ENCODE measurements at places on chromosomes 16 and 17.
A peak's percentile ranks its signal among the peaks of the same experiment; 100 is the strongest.

- no peak for DNase-seq
These were observed 300.6 kb downstream of the SOX9 start for GRCh38 chr17:72421128-72422092.

DNA sequence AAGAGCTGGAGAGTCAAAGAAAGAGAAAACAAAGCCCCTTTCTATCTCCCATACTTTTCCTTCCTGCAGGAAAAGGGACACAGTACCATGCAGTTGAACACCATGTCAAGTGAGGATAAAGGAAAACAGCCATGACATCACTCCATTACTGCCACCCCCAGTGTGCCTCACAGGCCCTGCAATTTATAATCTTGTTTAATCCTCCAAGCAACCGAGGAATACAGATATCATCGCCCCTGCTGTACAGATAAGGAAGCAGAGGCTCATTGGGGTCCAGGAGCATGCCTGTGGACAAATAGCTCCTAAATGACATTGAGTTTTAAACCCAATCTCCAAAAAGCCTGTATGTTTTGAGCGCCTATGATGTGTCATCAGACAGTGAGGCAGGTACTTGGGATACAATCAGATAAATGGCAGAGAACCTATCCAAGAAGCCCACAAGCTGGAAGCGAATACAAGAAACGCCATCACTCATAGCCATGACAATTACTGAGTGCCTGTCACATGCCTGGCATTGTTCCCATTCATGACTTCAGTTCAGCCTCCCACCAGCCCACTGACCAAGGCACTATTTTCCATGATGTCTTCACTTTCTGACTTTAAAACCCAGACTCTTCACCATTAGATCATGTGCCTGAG is 45.5 kb downstream of the CPPED1 start:
- no peak for DNase-seq

- DNase-seq = no peak
These were observed 354 bp upstream of the ESRP2 start for GRCh38 chr16:68236137-68236825.

- DNase-seq = no peak
These were observed 10.6 kb upstream of the SLC38A8 start for GRCh38 chr16:84053237-84053636.

DNA sequence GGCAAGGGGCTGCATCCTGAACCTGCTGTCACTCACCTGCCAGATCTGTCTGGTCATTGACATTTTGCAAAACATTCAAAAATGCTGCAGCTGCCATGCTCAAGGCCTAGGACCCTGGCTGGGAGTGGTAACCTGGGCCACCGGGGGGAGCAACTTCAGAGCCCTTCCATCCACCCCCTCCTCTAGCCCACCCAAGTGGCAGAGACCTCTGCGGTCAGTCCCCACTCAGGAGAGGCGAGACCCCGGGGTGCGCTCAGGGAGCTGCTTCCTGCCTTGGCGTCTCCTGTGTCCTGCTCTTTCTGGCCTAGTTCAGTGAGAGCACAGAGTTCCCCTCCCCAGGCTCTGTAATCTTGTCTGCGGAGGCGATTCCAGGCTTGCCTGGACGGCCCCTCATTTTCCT is 108.8 kb downstream of the CCDC182 start:
- no peak for DNase-seq

GRCh38 chr17:69188064-69188463 is 40.6 kb downstream of the ABCA10 start:
- no peak for DNase-seq

- no peak for DNase-seq
These were observed 1.8 kb downstream of the NAGS start for GRCh38 chr17:44006272-44006597.

DNA sequence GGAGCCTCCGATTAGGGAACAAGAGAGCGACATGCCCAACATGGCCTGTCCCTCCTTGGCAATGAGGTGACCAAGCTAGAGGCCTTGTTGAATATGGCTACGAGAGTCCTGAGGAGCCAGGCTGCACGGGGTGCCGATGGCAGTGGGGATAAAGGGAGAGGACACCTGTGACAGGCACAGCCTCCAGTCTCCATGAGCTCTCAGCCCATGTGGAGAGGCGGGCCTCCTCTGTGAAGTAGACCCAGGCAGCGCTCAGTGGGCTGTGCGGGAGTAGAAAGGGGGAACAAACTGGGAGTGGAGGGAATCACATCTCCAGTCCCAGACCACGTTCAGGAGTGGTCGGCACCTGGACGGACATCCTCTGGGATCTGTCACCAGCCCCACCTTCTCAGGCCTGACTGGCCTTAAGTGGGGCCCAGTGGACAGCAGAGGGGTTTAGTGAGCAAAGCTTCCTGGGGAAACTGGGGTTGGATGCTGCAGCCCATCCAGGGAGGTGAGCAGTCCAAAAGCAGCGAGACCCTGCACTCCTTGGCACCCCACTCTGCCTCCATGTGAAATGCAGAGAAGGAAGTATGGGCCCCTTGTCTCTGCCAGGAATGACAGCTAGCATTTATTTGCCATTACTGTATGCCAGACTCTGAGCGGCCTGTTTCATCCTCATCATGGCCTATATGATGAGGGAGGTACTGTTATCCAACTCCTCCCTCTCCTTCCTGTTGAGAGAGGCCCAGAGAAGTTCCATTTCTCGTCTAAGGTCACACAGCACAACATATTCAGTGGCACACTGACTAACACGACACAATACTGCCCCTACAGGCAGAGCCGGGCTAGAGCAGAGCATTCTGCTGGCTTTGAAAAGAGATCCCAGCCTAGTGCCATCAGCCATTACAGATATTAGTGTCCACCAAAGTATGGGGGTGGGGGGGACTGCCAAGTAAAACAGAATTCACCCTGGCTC is 4.5 kb upstream of the TMEM92 start:
- peak; percentile 58 for DNase-seq

- no peak for DNase-seq
These were observed 25.9 kb upstream of the CACNG4 start for GRCh38 chr17:66938656-66939055.

GRCh38 chr16:18958621-18959029 is 25.1 kb upstream of the TMC7 start:
- DNase-seq = no peak

DNA sequence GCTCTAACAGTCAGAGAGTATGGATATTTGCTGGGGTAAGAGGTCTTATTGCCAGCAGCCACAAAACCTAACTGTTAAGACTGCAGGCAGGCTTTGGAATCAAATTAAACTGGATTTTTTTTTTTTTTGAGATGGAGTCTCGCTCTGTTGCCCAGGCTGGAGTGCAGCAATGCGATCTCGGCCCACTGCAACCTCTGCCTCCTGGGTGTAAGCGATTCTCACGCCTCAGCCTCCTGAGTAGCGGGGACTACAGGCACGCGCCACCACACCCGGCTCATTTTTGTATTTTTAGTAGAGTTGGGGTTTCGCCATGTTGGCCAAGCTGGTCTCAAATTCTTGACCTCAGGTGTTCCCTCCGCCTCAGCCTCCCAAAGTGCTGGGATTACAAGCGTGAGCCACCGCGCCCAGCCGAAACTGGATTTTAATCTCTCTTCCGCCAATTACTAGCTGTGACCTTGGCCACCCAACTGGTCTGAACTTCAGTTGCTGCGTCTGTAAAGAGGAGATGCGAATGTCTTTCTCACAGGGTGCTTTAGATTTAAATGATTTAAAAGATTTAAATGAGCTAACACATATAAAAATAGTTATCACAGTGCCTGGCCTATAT is 842 bp downstream of the MRPL10 start:
- DNase-seq = no peak
